ENCODE measurements at places on chromosomes 4 and X. TPM values are rescaled to one million over a fixed set of nuclear protein-coding genes. Genes with fewer than 3 reads are reported as not detected.

The BCORL1 gene
- total RNA-seq: 1.4 TPM

The PAQR3 gene
- total RNA-seq: 13.8 TPM

The TRIM60 gene
- not detected for total RNA-seq

The MMGT1 gene
- 26.5 TPM for total RNA-seq

The HSFX2 gene
- total RNA-seq: 0.36 TPM

The MTCP1 gene
- 3.3 TPM for total RNA-seq

The PHOX2B gene
- total RNA-seq: not detected

The FHIP1A gene
- total RNA-seq: 4.4 TPM

The SSX4B gene
- not detected for total RNA-seq

GRCh38 chr4:6478546-6479220, 6.3 kb upstream of the PPP2R2C start:
- no peak for DNase-seq
- no peaks in the 10 kb centered on the region for H3K36me3 ChIP-seq
- H3K27me3 ChIP-seq: no peaks in the 10 kb centered on the region
- no peak overlapping the region for H3K27ac ChIP-seq
- no peaks in the 10 kb centered on the region for H3K4me1 ChIP-seq
- H3K4me3 ChIP-seq: no peak overlapping the region

DNA sequence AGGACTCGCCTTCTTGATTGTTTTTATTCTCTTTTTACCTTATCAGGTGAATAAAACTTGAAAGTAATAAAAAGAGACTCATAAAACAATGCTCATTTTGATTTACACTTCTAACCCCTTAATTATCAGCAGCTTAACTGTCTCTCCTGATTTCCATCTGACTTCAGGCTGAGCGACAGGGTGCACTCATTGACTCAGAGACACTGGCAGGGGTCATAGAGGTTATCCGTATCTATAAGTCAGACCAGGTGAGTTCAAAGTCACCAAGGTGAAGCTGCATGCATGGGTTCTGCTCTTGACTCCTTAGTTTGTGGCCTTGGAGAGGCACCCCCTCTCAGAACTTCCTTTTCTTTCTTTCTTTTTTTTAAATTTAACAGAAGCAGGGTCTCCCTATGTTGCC, 116.4 kb upstream of the SLC34A2 start:
- peaks cover 8% of the 10 kb centered on the region for H3K27me3 ChIP-seq
- no peaks in the 10 kb centered on the region for H3K4me1 ChIP-seq
- DNase-seq: no peak

DNA sequence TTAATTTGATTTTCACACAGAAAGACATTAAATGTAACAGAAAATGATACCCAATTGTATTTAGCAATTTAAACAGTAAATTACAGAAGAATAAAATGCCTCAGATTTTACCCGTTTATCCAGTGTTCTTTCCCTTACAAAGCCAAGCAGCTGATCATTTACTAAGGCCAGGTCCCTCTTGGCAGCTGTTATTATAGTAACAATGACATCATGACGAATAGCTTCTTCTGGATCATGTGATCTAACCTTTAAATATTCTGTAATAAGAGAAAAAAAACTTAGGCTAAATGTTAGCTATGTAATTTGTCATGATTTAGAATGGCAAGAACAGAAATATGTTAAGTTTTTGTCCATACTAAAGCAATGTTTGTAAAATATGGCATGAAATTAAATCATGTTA, 69.4 kb downstream of the PDS5A start:
- no peaks in the 10 kb centered on the region for H3K4me1 ChIP-seq
- H3K4me3 ChIP-seq: no peak overlapping the region
- no peak for DNase-seq
- H3K27ac ChIP-seq: no peak overlapping the region

DNA sequence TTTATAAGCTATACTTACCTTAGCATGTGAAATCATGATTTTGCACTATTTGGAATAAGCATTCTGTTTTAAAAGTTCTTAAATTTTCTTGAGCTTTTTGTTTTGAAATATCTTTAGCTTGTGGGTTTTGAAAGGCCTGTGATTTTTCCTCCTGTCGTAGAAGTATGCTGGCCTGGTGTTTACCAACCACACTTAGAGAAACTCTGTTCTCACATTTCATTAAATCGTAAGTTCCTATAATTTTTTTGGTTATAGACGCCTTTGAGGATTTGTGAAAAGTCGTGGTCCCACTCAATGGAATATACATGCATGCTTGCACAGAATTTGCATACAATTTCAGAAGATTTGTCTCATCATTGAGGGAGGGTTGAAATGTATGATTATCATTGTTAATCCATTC, 63.6 kb downstream of the PDLIM5 start:
- H3K4me1 ChIP-seq: peaks cover 45% of the 10 kb centered on the region
- no peak overlapping the region for H3K4me3 ChIP-seq
- H3K27ac ChIP-seq: peak overlapping the region; percentile 88
- H3K27me3 ChIP-seq: no peaks in the 10 kb centered on the region

GRCh38 chr4:5969336-5969735, 48.9 kb downstream of the C4orf50 start:
- no peak for DNase-seq
- no peaks in the 10 kb centered on the region for H3K4me1 ChIP-seq
- H3K27me3 ChIP-seq: no peaks in the 10 kb centered on the region
- H3K36me3 ChIP-seq: no peaks in the 10 kb centered on the region

DNA sequence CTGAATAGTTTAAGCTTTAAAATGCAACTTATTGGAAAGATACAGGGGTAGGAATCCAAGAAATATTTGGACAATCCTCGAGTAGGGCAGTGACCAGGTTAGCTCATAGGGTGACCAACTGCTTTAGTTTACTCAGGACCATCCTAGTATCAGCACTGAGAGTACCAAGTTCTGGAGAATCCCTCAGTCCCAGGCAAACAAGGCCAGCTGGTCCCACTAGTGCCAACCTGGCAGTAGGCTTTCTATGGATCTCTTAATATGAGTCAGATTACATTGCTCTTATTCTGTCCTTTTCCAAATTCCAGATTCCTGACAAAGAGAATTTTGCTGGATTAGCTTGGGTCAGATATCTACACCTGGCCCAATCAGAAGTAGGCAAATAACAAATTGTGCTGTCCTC, 493.7 kb downstream of the KCNIP4 start:
- no peak overlapping the region for H3K4me3 ChIP-seq
- H3K4me1 ChIP-seq: no peaks in the 10 kb centered on the region
- H3K27ac ChIP-seq: no peak overlapping the region
- no peaks in the 10 kb centered on the region for H3K27me3 ChIP-seq
- H3K36me3 ChIP-seq: no peaks in the 10 kb centered on the region

DNA sequence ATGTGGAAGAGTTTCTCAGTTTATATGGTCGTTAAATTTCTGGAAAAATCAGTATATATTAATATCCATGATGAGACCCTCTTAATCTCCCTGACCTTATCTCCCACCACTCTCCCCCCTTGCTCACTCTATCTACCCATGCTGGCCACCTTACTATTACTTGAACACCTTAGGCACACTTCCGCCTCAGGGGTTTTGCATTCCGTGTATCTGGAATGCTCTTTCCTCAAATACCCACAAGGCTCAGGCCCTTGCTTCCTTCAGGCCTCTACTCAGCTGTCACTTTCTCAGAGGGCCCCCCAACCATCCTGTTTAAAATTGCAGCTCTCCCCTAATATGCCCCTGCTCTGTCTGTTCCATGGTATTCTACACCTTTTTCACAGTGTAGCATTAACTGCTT, 1.9 kb downstream of the KANTR start:
- no peak overlapping the region for H3K4me3 ChIP-seq
- H3K36me3 ChIP-seq: no peaks in the 10 kb centered on the region
- H3K27ac ChIP-seq: no peak overlapping the region
- H3K27me3 ChIP-seq: no peaks in the 10 kb centered on the region

DNA sequence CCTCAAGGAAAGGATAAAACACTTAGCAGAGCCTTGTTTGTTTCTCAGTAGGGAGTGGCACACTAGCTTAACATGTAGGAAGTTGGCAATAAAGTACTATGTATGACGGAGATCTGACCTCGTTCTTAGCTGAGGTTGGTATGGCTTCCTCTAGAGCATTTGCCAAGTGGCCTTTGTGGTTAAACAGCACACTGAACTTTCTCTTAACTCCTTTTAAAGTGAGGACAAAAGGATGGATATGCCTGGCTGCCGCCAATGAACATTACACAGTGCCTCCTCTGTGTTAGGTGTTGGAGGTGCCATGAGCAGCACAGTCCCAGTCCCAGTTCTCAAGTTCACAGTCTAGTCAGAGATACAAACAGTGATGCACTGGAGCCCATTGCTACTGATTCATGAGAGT, 54.4 kb downstream of the VGLL1 start:
- DNase-seq: no peak
- no peaks in the 10 kb centered on the region for H3K36me3 ChIP-seq
- no peaks in the 10 kb centered on the region for H3K27me3 ChIP-seq
- H3K4me3 ChIP-seq: no peak overlapping the region
- H3K4me1 ChIP-seq: no peaks in the 10 kb centered on the region
- no peak overlapping the region for H3K27ac ChIP-seq

GRCh38 chr4:138267835-138268234, 25.7 kb upstream of the SLC7A11 start:
- no peak for DNase-seq
- no peaks in the 10 kb centered on the region for H3K4me1 ChIP-seq
- H3K27ac ChIP-seq: no peak overlapping the region
- H3K27me3 ChIP-seq: no peaks in the 10 kb centered on the region

DNA sequence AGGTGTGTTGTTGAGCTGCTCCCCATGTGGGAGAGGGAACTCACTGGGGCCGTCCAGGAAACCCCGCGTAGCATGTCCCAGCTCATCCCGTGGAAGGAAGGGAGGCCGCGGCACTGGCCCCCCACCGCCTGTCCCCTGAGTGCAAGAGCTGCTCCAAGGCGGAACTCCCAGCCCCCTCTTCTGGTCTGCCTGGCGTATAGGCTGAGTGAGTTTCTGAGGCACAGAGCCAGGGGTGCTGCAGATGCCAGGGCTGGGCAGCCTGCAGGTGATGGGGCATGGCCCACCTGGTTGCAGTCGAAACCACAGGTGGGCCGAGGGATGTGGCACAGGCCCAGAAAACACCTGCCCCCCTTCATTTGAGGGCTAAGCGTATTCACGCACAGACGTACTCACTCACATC, 49.6 kb downstream of the ABLIM2 start:
- no peak overlapping the region for H3K27ac ChIP-seq
- peak; percentile 73 for DNase-seq
- no peak overlapping the region for H3K4me3 ChIP-seq
- H3K27me3 ChIP-seq: peaks cover 31% of the 10 kb centered on the region
- H3K36me3 ChIP-seq: no peaks in the 10 kb centered on the region

- H3K27me3 ChIP-seq: no peaks in the 10 kb centered on the region
- no peak overlapping the region for H3K4me3 ChIP-seq
- DNase-seq: peak; percentile 42
- no peaks in the 10 kb centered on the region for H3K4me1 ChIP-seq
- no peak overlapping the region for H3K27ac ChIP-seq
- H3K36me3 ChIP-seq: no peaks in the 10 kb centered on the region
Measured at GRCh38 chr4:186499467-186499866, 55.9 kb downstream of the MTNR1A start.

DNA sequence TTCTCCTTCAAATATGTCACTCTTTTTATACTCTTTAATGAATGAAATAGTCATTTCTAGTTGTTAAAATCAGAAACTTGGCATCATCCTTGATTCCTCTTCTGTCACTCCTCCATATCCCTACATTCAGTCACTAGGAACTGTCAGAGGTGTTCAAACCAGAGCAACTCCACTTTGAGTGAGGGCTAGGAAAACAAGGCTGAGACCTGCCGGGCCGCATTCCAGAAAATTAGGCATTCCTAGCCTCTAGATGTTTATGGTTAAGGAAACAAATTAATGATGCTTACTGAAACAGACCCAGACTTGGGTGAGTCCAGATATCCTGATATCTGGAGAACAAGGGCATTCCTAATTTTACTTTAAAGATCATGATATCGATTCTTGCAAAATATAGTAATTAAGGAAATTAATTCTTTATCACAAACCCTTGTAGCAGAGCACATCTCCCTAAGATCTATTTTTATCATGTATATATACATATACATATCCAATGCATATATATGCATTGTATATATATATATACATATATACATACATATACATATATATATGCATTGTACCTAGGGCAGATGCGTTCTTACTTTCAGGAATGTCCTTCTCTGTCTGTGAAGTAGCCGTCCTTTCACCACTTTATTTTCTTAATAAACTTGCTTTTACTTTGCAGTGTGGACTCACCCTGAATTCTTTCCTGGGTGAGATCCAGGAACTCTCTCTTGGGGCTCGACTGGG, 98.4 kb upstream of the GC start:
- H3K27ac ChIP-seq: no peak overlapping the region
- no peaks in the 10 kb centered on the region for H3K27me3 ChIP-seq
- H3K4me3 ChIP-seq: no peak overlapping the region

- no peaks in the 10 kb centered on the region for H3K4me1 ChIP-seq
- H3K4me3 ChIP-seq: no peak overlapping the region
- no peaks in the 10 kb centered on the region for H3K36me3 ChIP-seq
- H3K27me3 ChIP-seq: no peaks in the 10 kb centered on the region
Measured at GRCh38 chrX:127877318-127877717, 174.9 kb downstream of the ACTRT1 start.

DNA sequence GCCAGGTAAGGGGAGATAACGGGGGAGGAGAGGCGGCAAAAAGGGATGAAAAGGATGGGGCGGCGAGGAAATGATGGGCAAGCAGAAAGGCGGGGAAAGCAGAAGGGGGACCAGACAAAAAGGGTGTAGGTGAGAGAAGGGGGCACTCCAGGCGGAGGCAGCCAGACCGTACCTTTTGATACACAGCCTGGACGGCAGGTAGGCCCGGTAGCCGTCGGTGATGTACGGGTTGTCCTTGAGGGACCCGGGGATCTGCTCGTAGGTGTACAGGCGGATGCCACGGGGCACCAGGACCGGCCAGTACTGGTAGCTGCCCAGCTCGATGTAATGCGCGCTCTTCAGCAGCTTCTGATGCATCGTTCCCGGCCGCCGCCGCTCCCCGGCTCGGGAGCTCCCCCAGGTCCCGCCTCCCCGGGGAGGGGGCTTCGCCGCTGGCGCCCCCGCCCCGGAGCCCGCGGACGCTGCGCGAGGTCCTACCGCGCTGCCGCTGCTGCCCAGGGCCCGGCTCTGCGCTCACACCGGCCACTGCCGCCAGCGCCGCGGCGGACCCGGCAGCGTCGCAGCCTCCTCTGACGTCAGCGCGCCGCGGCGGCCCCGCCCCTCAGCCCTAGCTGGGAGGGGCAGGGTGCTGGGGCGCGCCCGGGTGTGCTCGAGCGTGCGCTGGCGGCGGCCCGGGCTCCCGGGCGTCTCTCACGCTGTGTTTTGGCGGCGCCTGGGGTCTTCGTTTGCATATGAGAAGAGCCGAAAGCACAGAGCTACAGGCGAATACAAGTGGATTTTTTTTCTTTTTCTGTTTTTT, at the start of gene PAQR3:
Gene PAQR3, minus strand, starts transcription at position 571 of the 799 bp plus-strand sequence. Its CDS starts 214 bp downstream, at position 357.
- H3K4me3 ChIP-seq: peak within 1 kb of the TSS; percentile 88
- H3K4me1 ChIP-seq: peaks cover 8% of the 10 kb centered on the region
- H3K27me3 ChIP-seq: peaks cover 16% of the 10 kb centered on the region
- peak within 1 kb of the TSS; percentile 80 for H3K27ac ChIP-seq
- no peaks in the 10 kb centered on the region for H3K36me3 ChIP-seq

- H3K36me3 ChIP-seq: peaks cover 6% of the 10 kb centered on the region
- peak; percentile 74 for DNase-seq
- H3K27me3 ChIP-seq: no peaks in the 10 kb centered on the region
- peaks cover 11% of the 10 kb centered on the region for H3K4me1 ChIP-seq
- H3K27ac ChIP-seq: no peak overlapping the region
Measured at GRCh38 chr4:26441102-26441501, 49.2 kb downstream of the CCKAR start.

- no peaks in the 10 kb centered on the region for H3K4me1 ChIP-seq
- no peaks in the 10 kb centered on the region for H3K36me3 ChIP-seq
Measured at GRCh38 chr4:10951306-10951705, 266.7 kb upstream of the CLNK start.
